ENCODE measurements at places on chromosomes 7 and 10.

GRCh38 chr7:1141651-1142050, 18.3 kb downstream of the ZFAND2A start:
- DNase-seq, result no peak

DNA sequence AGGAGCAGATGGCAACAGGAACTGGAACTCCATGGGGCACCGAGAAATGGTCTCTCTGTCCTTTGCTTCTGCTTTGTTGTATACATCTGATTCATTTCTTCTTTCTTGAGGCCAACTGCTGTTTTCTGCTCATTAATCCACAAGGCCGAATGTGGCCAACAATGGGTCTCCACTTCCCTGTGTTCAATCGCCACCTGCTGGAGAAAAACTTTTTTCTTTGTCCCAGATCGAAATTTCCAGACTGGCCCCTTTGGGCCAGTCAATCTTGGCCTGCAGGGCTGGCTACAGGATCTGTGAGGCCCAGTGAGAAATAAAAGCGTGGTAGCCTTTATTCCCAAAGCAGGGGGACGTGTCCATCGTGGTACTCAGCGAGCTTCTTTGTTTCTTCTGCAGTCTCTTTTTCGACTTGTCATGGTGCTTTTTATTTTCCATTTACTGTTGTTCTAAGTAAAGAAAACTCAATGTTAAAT, 58.8 kb downstream of the PARP12 start:
- peak; percentile 14 for DNase-seq

- no peak for DNase-seq
Measured at GRCh38 chr7:24328050-24328449, 44.1 kb downstream of the NPY start.

DNA sequence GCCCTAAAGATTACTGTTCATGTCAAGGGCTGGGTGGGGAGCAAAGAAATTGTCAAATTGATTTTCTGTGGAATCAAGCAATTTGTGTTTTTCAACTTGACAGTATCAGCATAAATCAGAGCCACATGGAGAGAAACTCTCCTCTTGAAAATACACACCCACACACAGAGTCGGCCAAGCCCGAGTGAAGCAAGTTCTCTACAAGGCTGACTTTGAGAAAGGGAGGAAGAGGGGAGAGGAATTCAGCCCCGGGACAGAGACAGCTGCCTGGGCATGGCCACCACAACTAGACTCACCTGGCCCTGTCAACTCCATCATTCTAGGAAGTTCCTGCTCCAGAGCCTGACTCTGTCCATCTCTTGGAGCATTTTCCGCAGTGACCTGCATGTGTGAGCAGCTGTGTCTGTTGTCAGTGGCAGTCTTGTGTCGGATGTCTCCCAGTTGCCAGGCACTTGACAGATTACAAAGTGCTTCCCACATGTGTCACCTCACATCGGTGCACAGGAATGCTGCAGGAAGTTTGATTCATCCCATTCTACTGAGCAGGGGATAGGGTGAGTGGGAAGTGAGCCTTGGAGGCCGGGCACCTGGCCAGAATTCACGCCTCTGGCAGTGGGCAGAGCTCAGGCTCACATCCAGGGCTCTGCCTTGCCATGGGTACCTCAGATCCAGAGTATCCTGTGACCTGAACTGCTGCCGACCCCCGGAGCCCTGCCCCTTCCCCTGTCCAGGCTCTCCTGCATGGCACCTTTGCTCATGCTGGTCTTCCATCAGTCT, 37.9 kb downstream of the ADAM12 start:
- DNase-seq, result no peak

DNA sequence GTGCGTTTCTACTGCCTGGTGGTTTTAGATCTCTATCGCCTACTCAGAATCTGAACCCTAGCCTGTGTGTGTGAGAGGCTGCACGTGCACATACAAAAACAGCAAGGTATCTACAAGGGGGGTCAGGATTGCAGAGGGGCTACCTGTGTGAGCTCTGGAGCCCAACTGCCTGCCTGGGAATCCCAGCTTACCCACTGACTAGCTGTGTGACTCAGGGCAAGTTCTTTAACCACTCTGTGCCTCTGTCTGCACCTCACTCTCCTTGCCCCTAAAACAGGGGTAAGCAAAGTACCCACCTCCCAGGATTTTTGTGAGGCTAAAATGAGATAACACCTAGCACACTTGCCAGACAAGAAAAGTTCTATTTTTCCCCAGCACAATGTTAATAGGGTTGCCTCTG, 32.5 kb downstream of the DLG5 start:
- DNase-seq, result no peak

DNA sequence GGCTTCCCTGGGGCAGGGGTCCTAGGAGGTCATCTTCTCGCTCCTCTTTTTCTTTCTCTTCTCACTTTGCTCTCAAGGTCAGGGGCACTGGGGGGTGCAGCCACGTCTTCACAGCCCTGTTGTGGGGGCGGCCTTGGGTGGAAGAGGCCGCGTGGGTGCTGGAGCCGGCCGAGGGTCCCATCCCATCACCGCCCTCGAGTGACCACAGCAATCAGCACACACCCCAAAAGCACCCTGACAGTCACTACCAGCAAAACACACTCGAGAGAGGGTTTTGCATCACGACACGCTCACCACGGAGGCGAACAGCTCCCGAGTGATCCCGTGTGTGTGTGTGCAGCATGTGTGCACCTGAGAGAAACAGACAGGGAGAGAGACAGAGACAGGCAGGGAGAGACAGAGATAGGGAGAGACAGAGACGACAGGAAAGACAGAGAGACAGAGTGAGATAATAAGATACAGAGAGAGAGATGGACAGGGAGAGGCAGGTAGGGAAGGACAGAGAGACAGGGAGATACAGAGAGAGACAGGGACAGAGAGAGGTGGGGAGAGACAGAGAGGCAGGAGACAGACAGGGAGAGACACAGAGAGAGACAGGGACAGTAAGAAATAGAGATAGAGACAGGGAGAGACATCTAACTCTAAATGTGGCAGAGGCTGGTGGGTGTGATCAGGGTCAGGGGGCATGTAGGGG, 100.9 kb downstream of the WDR37 start:
- DNase-seq, result no peak

GRCh38 chr10:120335553-120335952, 121.5 kb upstream of the PLPP4 start:
- DNase-seq, result no peak

DNA sequence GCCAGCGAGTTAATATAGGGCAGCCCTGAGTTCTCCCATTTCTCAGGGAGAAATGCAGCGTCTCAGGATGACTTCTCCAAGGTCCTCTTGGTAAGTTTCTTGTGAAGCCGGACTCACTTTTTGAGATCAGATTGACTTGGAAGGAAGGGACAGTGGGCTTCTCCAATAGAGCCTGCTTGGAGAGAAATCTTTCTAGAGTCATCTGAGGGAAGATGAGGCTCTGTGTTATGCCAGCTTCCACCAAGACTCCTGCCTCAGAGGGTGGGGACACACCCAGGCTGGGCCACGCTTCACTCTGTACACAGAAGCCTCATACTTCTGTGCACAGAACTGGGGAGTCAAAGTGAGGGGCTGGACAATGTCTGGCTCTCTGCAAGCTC, 5.6 kb downstream of the C10orf105 start:
- no peak for DNase-seq

DNA sequence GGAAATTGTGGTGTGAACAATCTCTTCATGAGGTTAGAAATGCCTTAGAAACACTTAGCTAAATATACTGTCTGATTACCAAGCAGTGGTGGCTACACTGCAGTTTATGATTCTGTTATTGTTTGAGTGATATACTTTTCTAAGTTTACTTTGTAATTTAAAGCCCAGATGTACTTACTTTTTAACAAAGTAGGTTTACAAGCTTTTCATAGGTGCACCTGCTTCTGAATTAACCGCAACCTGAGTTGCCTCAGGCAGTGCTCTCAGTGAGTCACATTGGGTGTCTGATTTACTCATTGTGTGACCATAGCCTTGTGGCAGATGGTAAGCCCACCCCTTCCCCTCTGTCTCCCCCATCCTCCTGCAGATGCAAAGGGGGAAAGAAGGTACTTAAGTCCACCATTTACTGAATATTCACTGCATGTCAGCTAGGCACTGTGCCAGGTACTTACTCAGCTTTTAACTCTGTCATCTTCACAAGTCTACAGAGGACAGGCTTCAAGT, 9.0 kb downstream of the MTURN start:
- DNase-seq, result peak; percentile 96

- no peak for DNase-seq
Measured at GRCh38 chr10:44178856-44179255, 206.0 kb downstream of the CXCL12 start.

DNA sequence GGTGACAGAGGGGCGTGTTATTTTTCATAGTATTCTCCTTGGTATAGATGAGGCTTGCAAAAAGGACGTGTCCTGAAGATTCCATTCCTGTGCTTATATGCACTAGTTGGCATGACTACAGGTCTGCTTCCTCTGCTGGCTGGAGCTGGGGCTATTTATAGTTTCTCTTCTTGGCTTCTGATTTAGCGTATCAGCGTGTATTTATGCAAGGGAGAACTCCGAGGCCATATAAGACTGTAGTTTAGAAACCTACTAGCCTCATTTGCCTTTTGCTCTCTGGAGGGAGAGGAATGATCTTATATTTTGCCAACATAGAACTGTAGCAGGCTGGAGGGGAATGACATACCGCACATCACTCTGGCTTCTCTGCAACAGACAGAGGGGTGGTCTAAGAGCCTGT, 39.7 kb downstream of the CACNB2 start:
- no peak for DNase-seq

DNA sequence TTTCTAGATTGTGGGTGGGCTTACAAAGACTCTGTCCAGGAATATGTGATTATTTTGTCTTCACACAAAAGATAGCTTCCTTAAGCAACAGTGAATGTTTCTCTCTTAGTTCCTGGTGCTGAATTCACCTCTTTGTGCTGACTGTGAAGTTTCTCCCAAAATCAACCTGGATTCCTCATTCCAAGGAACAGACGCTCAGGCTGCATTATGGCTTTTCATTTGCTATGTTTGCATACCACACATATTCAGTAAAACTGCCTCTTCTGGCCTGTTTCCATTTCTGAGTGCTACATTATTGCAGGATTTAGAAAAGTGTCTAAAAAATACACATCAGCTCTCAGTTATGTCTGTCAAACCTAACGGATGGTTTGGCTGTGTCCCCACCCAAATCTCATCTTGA, 21.5 kb downstream of the MACROH2A2 start:
- no peak for DNase-seq

DNA sequence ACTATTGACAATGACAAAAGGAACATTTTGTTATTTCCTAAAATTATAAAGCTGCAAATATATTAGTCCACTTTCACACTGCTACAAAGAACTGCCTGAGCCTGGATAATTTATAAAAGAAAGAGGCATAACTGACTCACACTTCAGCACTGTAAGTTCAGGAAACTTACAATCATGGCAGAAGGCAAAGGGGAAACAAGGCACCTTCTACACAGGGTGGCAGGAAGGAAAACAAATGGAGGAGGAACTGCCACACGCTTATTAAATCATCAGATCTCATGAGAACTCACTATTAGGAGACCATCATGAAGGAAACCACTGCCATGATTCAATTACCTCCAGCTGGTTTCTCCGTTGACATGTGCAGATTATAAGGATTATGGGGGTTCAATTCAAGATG, 203.1 kb downstream of the TPK1 start:
- no peak for DNase-seq

GRCh38 chr10:78165617-78166016, 132.0 kb downstream of the RPS24 start:
- peak; percentile 30 for DNase-seq

GRCh38 chr7:876972-877311, 588 bp downstream of the GET4 start:
- no peak for DNase-seq

- DNase-seq, result no peak
Measured at GRCh38 chr10:132461683-132462231, 64.8 kb downstream of the PWWP2B start.

- no peak for DNase-seq
Measured at GRCh38 chr7:95106401-95106800, 199.0 kb downstream of the PPP1R9A start.

All from NCI-H345 (cell line).